ENCODE measurements at places on chromosomes 5 and 9. TPM values are rescaled to one million over a fixed set of nuclear protein-coding genes. Genes with fewer than 3 reads are reported as not detected.

- DNase-seq = no peak
These were observed 20.8 kb upstream of the COL15A1 start for GRCh38 chr9:98922721-98923435.

GRCh38 chr9:117548556-117548955, 133.7 kb upstream of the ASTN2 start:
- no peak for DNase-seq

DNA sequence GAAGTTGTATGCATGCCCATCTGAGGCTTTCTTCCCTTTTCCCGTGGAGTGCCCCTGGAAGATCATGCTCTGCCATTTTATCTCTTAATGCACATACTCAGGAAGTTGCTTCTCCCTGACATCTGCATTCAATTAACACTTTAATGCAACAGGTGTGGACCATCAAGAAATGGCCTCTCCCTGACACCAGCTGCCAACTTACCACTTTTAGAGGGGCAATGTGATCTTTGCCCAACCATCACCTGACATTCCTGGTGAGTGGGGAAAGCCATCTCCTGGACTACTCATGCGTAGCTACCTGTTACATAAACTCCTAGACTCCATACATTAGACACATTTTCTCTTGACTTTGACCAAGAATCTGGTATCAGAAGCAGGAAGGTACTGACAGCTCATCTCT, 1450.4 kb upstream of the CDH9 start:
- DNase-seq = no peak

The FOXI1 gene
- not detected for total RNA-seq

The HTR1A gene
- 11.7 TPM for total RNA-seq

- no peak for DNase-seq
These were observed 238.9 kb downstream of the NR3C1 start for GRCh38 chr5:143164557-143164956.

The CDHR2 gene
- total RNA-seq = 0.09 TPM

DNA sequence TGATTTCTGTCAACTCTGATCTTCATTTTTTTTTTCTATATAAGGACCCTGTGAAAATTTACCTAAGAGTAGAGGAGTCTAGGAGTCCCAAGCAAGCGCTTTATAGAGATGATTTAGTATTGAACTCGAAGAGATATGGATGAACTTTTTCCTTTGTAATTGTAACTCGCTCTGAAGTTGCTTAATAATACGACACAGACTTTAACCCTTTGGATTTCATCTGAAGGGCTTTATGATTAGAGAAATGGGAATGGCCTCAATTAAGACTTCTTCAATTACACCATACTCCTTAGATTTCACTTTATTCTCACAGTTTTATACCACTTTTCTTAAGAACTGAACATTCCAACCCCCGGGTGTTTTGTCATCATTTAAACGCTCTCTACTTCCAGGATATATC, 647.7 kb downstream of the HTR1A start:
- DNase-seq = no peak

- DNase-seq = no peak
These were observed 483.7 kb downstream of the ENC1 start for GRCh38 chr5:74156728-74157383.
